ENCODE measurements at places on chromosomes 6 and 20.
A peak's percentile ranks its signal among the peaks of the same experiment; 100 is the strongest.

GRCh38 chr20:4811661-4812181 is 90.0 kb downstream of the PRND start:
- DNase-seq = peak; percentile 46
- H3K36me3 ChIP-seq = no peaks in the 10 kb centered on the region
- H3K27me3 ChIP-seq = no peaks in the 10 kb centered on the region
- H3K27ac ChIP-seq = no peak overlapping the region
- peaks cover 5% of the 10 kb centered on the region for H3K4me1 ChIP-seq

DNA sequence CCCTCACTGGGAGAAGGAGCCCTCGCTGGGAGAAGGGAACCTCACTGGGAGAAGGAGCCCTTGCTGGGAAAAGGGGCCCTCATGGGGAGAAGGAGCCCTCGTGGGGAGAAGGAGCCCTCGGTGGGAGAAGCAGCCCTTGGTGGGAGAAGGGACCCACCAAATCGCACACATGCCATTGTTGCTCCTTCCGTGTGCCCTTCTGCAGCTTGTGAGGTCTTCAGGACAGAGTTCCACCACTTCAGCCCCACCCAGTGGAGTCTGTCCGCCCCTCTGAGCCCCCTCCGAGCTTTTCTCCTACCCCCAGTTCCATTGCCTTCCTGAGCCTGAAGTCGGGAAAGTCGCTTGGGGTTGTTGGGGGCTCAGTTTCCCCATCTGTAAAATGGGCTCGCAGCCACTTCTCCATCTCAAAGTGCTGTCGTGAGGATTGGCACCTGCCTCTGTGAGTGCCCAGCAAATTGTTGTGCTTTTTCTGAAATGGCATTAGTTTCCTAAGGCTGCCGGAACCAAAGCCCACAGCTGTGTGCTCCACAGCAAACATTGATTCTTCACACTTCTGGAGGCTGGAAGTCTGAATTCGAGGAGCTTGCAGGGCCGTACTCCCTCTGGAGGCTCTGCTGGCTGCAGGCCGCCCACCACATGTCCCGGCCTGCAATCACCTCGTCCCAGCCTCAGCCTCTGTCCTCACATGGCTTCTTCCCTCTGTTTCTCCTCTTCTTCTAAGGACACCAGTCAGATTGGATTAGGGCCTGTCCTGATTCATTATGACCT is 124.7 kb upstream of the PMEPA1 start:
- H3K4me3 ChIP-seq = no peak overlapping the region
- no peaks in the 10 kb centered on the region for H3K27me3 ChIP-seq
- H3K4me1 ChIP-seq = no peaks in the 10 kb centered on the region

- no peaks in the 10 kb centered on the region for H3K27me3 ChIP-seq
- peak overlapping the region; percentile 42 for H3K27ac ChIP-seq
- peaks cover 38% of the 10 kb centered on the region for H3K4me1 ChIP-seq
Measured at GRCh38 chr20:51562027-51562331, 19.5 kb upstream of the NFATC2 start.

- H3K27me3 ChIP-seq = no peaks in the 10 kb centered on the region
- no peaks in the 10 kb centered on the region for H3K36me3 ChIP-seq
- no peak overlapping the region for H3K4me3 ChIP-seq
- no peak for DNase-seq
- H3K4me1 ChIP-seq = no peaks in the 10 kb centered on the region
- no peak overlapping the region for H3K27ac ChIP-seq
Measured at GRCh38 chr6:43105538-43106222, 29.6 kb downstream of the PTK7 start.

GRCh38 chr6:36662380-36662779 is 16.1 kb upstream of the CDKN1A start:
- no peaks in the 10 kb centered on the region for H3K27me3 ChIP-seq
- DNase-seq = no peak
- peaks cover 36% of the 10 kb centered on the region for H3K4me1 ChIP-seq
- H3K36me3 ChIP-seq = no peaks in the 10 kb centered on the region
- peak overlapping the region; percentile 58 for H3K27ac ChIP-seq

DNA sequence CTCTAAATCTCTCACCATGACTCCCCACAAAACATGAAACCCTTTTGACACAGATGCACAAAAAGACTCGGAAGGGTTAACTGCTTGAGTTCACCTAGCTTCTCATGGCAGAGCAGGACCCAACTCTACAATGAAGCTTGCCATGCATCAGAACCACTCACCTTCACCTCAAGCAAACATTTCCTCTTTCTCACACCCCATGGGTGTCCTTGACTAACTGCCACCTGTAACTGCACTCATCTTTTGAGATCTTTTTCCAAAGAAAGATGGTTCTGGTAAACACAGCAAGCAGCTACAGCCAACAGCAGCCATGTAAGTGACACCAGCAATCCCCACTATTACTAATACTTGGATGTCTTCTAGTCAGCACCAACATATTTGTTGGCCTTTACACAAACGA is 76.5 kb downstream of the EFHC1 start:
- H3K36me3 ChIP-seq = no peaks in the 10 kb centered on the region
- no peaks in the 10 kb centered on the region for H3K4me1 ChIP-seq
- no peaks in the 10 kb centered on the region for H3K27me3 ChIP-seq
- DNase-seq = no peak

DNA sequence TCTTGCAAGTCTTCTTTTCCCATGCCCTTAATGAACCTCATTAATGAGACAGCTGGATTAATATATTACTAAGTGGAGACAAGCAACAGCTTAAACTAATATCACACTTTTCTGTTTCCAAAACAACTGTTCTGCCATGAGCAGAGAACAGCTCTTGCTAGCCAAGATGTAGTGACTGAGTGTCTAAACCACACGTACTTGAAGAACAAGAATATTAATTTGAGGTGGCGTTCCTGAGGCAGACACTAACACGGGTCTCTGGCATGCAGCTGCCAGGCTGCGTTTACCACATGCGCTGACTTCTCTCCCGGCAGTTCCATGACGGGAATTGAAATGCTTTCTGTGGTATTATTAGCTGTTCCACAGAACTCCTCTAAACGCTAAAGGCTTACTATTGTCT is 80.6 kb downstream of the FNDC1 start:
- DNase-seq = no peak
- H3K36me3 ChIP-seq = no peaks in the 10 kb centered on the region
- no peaks in the 10 kb centered on the region for H3K27me3 ChIP-seq

DNA sequence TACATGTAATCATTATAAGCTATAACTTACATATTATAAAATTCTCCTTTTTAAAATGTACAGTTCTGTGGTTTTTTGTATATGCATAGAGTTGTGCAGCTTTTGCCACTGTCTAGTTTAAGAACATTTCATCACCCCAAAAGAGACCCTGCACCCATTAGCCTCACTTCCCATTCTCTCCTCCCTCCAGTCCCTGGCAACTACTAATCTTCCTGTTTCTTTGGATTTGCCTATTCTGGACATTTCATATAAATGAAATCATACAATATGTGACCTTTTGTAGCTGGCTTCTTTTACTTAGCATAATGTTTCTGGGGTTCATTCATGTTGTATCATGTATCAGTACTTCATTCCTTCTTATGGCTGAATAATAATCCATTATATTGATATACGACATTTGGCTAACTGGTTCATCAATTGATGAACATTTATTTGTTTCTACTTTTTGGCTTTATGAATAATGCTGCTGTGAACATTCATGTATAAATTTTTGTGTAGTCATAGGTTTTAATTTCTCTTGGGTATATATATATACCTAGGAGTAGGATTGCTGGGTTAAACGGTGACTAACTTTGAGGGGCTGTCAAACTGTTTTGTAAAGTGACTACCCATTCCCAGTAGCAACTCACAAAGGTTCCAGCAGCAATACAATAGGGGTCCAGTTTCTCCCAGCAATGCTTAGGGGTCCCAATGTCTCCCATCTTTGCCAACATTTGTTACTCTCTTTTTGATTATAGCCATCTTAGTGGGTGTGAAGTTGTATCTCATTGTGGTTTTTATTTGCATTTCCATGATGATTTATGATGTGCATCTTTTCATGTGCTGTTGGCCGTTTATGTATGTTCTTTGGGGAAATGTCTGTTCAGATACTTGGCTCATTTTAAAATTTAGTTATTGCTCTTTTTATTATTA is 10.7 kb downstream of the PTPRA start:
- no peaks in the 10 kb centered on the region for H3K36me3 ChIP-seq
- H3K27ac ChIP-seq = no peak overlapping the region
- H3K4me3 ChIP-seq = no peak overlapping the region
- no peak for DNase-seq
- no peaks in the 10 kb centered on the region for H3K27me3 ChIP-seq

GRCh38 chr6:4561078-4561435 is 215.1 kb upstream of the CDYL start:
- H3K27ac ChIP-seq = no peak overlapping the region
- H3K4me1 ChIP-seq = no peaks in the 10 kb centered on the region
- H3K36me3 ChIP-seq = no peaks in the 10 kb centered on the region
- no peak overlapping the region for H3K4me3 ChIP-seq
- DNase-seq = no peak

GRCh38 chr20:38735172-38735571 is 10.9 kb downstream of the SLC32A1 start:
- peaks cover 11% of the 10 kb centered on the region for H3K4me1 ChIP-seq
- no peak for DNase-seq
- no peak overlapping the region for H3K4me3 ChIP-seq
- H3K36me3 ChIP-seq = no peaks in the 10 kb centered on the region
- no peaks in the 10 kb centered on the region for H3K27me3 ChIP-seq
- no peak overlapping the region for H3K27ac ChIP-seq

DNA sequence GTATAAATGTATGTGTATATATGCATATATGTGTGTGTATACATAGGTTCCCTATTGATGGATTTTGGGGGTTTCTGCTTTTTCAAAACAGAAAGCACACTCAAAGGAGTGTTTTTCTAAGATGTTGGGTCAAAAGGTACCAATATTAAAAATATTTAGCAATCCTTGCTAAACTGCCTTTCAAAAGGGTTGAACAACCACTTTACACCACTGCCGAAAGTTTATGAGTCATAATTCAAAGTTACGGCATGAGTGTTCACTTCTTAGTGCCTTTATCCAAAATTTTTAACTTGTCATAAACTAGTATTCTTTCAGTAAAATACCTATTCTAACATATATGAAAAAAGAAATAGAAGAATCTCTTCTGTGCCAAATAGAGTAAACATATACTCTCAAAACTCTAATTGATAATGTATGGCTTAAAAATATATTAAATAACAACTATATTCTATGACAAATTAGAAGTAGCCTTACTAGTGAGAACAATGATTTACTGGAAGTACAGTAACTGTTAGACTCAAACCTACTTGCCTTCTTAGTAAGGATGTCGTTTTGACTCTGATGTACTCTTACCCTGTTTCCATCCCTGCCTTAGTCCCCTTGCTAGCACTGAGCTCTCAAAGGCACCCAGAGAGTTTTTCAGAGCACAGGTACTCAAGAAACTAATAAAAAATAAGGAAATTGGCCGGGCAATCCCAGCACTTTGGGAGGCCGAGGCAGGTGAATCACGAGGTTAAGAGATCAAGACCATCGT is 136.1 kb downstream of the INSM1 start:
- H3K4me1 ChIP-seq = no peaks in the 10 kb centered on the region
- H3K4me3 ChIP-seq = no peak overlapping the region
- no peaks in the 10 kb centered on the region for H3K36me3 ChIP-seq
- DNase-seq = no peak
- H3K27me3 ChIP-seq = no peaks in the 10 kb centered on the region

GRCh38 chr6:148817689-148818088 is 70.9 kb downstream of the UST start:
- no peaks in the 10 kb centered on the region for H3K4me1 ChIP-seq
- no peak for DNase-seq
- H3K27me3 ChIP-seq = no peaks in the 10 kb centered on the region
- no peaks in the 10 kb centered on the region for H3K36me3 ChIP-seq
- no peak overlapping the region for H3K4me3 ChIP-seq

GRCh38 chr6:136535880-136536650 is 14.2 kb downstream of the MAP7 start:
- H3K4me3 ChIP-seq = no peak overlapping the region
- no peak for DNase-seq
- H3K4me1 ChIP-seq = peaks cover 25% of the 10 kb centered on the region

- peaks cover 81% of the 10 kb centered on the region for H3K4me1 ChIP-seq
- no peaks in the 10 kb centered on the region for H3K36me3 ChIP-seq
- no peak for DNase-seq
- H3K27ac ChIP-seq = no peak overlapping the region
Measured at GRCh38 chr6:75608956-75609533, 7.4 kb downstream of the SENP6 start.

DNA sequence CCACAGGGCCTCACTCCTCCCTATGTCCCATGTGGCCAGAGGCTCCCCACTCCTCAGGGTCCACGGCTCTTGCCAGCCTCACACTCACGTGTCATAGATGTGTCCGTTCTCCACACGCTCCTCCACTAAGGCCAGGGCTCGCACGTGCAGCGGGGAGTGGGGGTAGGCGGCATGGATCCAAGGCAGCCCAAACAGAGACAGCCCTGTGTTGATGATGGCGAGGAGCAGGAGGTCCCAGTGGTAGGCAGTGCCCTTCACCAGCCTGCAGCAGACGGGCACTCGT is 10.3 kb downstream of the SLC4A11 start:
- no peak overlapping the region for H3K27ac ChIP-seq
- no peaks in the 10 kb centered on the region for H3K36me3 ChIP-seq
- no peaks in the 10 kb centered on the region for H3K4me1 ChIP-seq
- H3K27me3 ChIP-seq = no peaks in the 10 kb centered on the region
- H3K4me3 ChIP-seq = no peak overlapping the region
- DNase-seq = no peak

GRCh38 chr20:4401601-4402000 is 320.1 kb upstream of the PRND start:
- no peaks in the 10 kb centered on the region for H3K27me3 ChIP-seq
- DNase-seq = no peak
- no peaks in the 10 kb centered on the region for H3K4me1 ChIP-seq
- H3K4me3 ChIP-seq = no peak overlapping the region
- H3K36me3 ChIP-seq = no peaks in the 10 kb centered on the region

Data from body of pancreas (tissue), 4 donors.